ENCODE measurements at places on chromosomes 3 and 15.
A peak's percentile ranks its signal among the peaks of the same experiment; 100 is the strongest.

DNA sequence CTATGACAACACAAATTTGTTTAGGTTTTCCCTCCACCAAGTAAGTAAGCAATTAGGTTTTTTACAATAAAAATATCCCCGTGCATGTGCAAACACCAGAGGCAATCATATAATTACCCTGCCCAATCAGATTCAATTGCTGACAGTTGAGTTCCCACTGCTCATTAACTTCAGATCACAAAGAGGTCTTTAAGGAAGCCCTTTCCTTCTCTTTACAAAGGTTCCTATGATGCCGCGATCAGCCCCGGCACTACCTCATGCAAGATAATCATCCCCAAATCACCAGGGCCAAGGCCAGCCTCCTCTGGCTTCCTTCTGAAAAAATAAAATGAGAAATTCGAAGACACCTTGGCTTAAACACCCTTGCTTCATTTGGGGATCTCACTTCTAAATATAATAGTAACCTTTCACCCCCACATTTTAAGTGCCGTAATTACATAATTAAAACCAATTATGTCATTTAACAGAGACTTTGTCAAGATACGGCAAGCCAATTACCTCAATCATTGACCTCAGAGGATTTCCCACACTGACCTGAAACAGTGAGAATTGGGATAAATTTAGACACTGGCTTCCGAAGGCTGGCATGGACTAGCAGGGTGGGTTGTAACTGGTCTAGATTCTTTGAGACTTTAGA lies 121.3 kb upstream of the WNT5A start:
- DNase-seq, result no peak

GRCh38 chr15:77822631-77823230 lies 190.0 kb upstream of the LINGO1 start:
- DNase-seq, result no peak

DNA sequence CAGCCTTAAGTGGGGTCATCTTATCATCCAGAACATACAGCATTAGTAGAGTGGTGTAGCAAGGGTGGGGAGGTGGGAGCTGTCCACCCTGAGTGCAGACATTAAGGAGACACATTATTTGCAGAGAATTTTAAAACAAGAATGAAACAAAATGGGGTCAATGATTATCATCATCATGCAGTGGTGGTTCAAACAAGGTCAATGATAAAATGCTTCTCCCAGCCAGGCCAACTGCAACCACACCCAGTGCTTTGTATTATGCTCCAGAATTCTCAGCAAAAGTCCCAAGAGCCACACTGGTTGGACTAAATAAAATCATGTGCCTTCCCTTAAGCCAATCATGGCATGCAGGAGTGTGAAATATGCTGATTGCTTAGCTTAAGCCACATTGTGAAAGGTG lies 96.7 kb upstream of the FHIT start:
- DNase-seq, result peak; percentile 50

- DNase-seq, result no peak
These were observed 334.3 kb downstream of the UNC13C start for GRCh38 chr15:54312528-54312927.

- peak; percentile 75 for DNase-seq
These were observed 133.9 kb upstream of the LRRFIP2 start for GRCh38 chr3:37308247-37308646.

DNA sequence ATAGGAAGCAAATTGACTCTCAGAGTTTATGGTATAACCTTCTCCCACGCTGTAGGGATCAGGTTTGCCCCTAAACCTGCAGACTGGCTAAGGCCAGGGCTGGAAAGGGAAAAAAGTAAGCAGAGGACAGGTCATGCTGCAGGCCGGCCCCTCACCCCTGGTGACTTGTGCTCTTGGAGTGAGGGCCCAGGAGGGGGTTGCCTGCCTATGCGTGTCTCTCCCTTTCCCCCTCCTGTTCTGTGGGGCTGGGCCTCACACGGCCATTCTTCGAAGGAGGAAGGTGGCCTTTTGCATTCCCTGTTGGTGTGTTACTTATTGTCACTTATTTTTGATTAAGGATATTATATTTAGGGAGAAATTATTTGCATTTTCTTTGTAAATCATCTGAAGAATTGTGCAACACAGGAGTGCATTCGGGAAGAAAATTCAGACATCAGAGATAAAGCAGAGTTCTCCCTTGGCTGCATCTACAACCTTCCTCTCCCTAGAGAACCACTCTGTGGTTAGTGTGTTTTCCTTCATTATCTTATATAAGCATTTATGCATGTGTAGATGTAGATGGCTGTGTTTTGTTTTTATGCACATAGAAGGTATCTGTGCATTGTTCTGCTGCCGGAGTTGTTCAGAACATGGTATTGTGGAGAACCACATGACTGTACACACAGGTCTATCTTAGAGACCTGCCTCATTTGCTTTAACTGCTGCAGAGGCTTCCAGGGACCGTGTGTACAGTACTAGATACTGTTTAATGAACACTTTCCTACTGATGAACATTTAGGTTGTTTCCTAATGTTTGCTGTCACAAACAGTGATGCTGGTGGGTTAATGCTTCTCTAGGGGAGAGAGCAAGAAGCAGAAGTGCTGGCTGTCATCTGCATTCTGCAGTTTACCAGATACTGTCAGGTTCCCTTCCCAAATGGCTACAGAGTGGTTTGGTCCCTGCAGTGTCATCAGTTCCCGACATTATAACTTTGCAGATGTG lies 133.5 kb downstream of the APBA2 start:
- peak; percentile 18 for DNase-seq

GRCh38 chr3:97438131-97438530 lies 326.4 kb upstream of the ARL6 start:
- DNase-seq, result no peak
